ENCODE measurements at places on chromosomes 6 and 20.
A peak's percentile ranks its signal among the peaks of the same experiment; 100 is the strongest.

- no peaks in the 10 kb centered on the region for H3K27me3 ChIP-seq
- DNase-seq: peak; percentile 40
- H3K4me3 ChIP-seq: no peak overlapping the region
- H3K4me1 ChIP-seq: peaks cover 10% of the 10 kb centered on the region
Observed at GRCh38 chr6:17865243-17865642, 122.2 kb downstream of the KIF13A start.

GRCh38 chr20:48826883-48827771 lies 672 bp downstream of the PREX1 start:
- peak; percentile 50 for DNase-seq
- H3K27me3 ChIP-seq: 0 out of 2 replicates have a peak, but pooled peaks cover 4% of the 10 kb centered on the region
- no peaks in the 10 kb centered on the region for H3K36me3 ChIP-seq
- peaks cover 19% of the 10 kb centered on the region for H3K4me1 ChIP-seq
- peak overlapping the region; percentile 64 for H3K4me3 ChIP-seq

DNA sequence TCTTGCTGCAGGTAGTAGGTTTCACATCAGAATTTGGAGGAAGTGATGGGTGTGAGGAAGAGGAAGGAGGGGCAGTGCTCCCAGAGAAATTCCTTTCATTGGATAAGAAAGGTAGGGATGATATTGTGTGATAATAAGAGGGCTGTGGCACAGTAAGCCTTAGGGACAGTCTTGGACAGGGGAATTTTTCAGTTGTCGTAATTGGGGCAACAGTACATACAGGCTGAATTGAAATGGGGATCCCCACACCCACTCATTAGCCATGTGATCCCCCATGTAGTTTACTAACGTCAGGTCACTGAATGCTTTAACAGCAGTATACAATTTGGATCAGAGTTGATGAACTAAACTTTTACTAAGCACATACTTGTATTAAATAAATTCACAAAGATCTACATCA lies 79.4 kb downstream of the FOXO3 start:
- H3K4me3 ChIP-seq: no peak overlapping the region
- H3K27ac ChIP-seq: no peak overlapping the region
- no peaks in the 10 kb centered on the region for H3K27me3 ChIP-seq

DNA sequence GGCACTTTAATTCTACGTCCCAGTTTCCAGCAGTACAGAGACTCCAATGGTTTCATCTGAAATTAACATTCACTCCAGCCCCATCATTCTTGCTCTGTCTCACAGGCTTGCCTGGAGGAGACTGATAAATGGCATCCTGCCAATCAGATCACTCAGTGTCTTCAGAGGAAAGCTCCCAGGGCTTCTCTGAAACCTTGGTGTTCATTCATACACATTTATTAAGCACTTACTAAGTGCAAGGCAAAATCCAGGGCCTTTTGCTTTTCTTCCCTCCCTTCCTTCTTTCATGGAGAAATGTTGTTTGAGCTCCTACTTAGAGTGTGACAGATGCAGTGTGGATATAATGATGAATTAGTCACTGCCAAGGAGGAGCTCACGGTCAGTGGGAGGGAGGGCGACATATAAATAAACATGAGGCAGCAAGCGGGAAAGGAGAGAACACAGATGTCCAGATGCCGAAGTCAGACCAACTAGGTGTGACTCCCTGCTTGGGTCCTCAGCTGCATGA lies 106.7 kb upstream of the DTNBP1 start:
- no peaks in the 10 kb centered on the region for H3K4me1 ChIP-seq
- no peak for DNase-seq
- no peaks in the 10 kb centered on the region for H3K27me3 ChIP-seq
- no peaks in the 10 kb centered on the region for H3K36me3 ChIP-seq

DNA sequence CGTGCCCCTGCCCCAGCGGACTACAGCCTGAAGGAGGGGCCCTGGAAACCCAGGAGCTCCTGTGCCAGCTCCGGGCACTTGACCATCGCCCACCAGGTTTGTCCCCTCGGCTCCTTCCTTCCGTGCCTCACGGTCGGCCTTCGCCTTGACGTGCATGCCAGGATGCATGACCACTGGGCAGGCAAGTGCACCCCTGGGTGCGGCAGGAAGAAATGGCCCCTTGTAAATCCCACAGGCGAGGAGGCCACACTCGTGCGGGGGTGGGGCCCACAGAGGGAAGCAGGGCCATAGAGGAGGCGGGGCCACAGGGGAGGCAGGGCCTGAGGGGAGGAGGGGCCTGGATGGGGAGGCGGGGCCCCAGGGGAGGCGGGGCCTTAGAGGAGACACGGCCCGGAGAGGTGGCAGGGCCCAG lies 81.7 kb downstream of the YTHDF1 start:
- DNase-seq: peak; percentile 38
- H3K4me3 ChIP-seq: no peak overlapping the region
- H3K4me1 ChIP-seq: no peaks in the 10 kb centered on the region
- H3K27ac ChIP-seq: no peak overlapping the region
- peaks cover 3% of the 10 kb centered on the region for H3K27me3 ChIP-seq

GRCh38 chr6:41942067-41942851 lies 651 bp upstream of the CCND3 start:
- no peaks in the 10 kb centered on the region for H3K36me3 ChIP-seq
- H3K27me3 ChIP-seq: no peaks in the 10 kb centered on the region
- DNase-seq: no peak
- H3K4me3 ChIP-seq: peak overlapping the region; percentile 94
- peak overlapping the region; percentile 24 for H3K27ac ChIP-seq
